NCI-H1092 (cell line): ENCODE measurements at places on chromosomes 11 and 22.

GRCh38 chr11:60378354-60378753 is at the start of gene MS4A7:
TSS of gene MS4A7 (plus strand) at chr11:60378532. CDS start at chr11:60383142, 4,610 bp downstream.
- DNase-seq = no peak

DNA sequence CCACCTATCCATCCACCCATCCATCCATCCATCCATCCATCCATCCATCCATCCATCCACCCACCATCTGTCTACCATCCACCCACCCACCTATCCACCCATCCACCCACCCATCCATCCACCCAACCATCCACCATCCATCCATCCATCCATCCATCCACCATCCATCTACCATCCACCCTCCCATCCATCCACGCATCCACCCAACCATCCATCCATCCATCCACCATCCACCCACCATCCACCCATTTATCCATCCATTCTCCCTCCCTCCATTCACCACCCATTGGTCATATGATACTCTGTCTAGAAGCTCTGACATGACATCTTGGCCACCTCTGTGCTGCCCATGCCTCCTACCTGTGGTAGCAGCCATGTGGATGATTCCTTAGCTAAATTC is 31.7 kb downstream of the MUC2 start:
- no peak for DNase-seq

- no peak for DNase-seq
Observed at GRCh38 chr11:47983464-47984397, 3.4 kb downstream of the PTPRJ start.

- no peak for DNase-seq
Observed at GRCh38 chr22:39717099-39717498, 146.5 kb downstream of the CACNA1I start.

DNA sequence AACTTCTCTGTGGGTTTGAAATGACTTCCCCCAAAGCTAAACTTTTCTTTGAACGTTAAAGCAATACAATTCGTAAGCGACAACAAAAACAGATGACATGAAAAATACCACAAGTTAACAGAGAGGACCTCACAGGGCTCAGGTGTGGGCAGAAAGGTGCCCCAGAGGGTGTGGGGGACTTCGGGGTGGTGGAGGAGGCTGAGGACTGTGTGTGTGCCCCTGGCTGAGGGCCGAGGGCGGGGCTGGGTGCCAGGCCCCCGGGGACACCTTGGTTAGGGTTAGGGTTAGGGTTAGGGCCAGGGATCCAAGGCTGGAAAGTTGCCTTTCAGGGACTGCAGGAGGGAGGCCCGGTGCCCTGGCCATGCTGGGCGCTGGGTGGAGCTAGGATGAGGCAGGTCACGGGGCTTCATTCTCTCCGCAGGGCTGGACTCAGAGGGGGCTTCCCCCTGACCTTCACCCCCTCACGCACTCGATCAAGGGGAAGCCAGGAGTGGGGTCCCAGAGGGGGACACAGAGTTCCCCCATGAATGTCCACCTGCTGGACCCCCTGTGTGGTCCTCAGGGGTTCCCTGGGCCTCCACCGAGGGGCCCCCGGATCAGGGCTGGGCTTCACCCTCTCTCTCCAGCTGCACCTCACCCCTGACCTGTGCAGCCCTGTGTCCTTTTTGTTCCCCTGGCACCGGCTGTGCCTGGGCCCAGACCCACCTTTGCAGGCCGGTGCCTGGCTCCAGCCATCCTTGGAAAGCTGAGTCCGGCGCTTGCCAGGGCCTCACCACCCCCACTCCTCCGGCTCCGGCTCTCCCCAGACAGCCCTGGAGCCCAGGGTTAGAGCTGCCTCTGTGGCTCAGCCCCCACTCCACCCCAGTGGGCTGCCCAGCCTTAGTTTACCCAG is 7.0 kb downstream of the TNNI2 start:
- no peak for DNase-seq

- DNase-seq = peak; percentile 66
Observed at GRCh38 chr11:119709638-119710346, 19.2 kb downstream of the NECTIN1 start.

DNA sequence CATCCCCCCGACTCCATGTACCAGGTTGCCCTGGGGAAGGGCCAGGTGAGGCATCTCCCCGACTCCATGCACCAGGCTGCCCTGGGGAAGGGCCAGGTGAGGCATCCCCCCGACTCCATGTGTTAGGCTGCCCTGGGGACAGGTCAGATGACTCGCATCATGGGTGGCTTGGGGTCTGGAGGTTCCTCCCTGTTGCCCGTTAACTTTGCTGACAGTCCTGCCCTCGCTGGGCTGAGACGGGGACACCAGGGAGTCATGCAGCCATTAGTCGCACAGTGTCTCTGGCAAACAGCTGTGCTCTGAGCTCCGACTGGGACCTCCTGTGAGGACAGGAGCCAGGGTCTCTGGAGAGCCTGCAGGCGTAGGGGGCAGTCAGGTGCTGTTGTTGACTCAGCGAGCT is 336.1 kb downstream of the TBC1D22A start:
- DNase-seq = no peak

GRCh38 chr22:29202212-29203192 is 3.2 kb upstream of the EMID1 start:
- peak; percentile 30 for DNase-seq

DNA sequence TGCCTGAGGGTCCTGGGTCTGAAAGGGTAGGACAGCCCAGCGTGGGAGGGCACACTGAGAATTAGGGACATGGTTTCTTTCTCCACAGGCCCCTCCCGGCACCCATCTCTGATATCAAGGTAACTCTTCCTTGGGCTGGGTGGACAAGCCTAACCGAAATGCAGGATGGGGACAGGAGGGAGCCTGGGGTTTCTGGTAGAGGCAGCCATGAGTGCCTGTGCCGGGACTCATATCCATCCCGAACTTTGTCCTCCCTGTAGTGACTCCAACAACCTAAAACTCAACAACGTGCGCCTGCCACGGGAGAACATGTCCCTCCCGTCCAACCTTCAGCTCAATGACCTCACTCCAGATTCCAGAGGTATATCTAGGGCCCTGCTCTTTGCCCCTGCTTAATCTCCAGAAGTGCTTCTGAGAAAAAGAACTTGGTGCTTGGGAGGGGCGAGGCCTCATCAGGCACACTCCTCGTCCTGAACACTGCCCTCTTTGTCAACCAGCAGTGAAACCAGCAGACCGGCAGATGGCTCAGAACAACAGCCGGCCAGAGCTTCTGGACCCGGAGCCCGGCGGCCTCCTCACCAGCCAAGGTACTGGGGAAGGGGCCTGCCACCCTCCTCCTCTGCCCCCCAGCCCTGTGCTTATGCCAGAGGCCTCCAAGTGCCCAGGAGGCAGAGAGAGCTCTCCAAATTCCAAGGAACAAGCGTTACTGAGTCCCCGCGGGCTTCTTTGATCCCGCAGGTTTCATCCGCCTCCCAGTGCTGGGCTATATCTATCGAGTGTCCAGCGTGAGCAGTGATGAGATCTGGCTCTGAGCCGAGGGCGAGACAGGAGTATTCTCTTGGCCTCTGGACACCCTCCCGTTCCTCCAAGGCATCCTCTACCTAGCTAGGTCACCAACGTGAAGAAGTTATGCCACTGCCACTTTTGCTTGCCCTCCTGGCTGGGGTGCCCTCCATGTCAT is 3.1 kb downstream of the TMEM25 start:
- DNase-seq = no peak

DNA sequence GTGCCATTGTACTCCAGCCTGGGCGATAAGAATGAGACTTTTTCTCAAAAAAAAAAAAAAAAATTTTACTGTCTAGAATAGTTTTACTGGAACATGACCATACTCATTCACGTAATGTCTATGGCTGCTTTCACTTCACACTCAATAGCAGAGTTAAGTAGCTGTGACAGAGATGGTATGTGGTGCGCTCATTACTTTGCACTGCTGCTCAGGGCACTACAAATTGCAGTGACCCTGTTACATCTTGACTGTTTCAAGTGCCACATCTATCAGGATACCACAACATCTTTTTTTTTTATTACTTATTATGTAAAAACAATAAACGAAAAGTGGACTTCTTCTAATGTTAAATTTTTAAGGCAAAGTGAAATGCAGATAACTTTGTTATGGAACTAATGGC is 110.3 kb downstream of the ARHGAP20 start:
- DNase-seq = no peak

- DNase-seq = no peak
Observed at GRCh38 chr11:58933661-58934060, 5.6 kb upstream of the GLYATL1 start.

- DNase-seq = no peak
Observed at GRCh38 chr11:128467610-128468041, 119.7 kb downstream of the ETS1 start.

- no peak for DNase-seq
Observed at GRCh38 chr11:69635195-69635594, 5.8 kb upstream of the CCND1 start.

- no peak for DNase-seq
Observed at GRCh38 chr22:46073683-46074504, 76.4 kb upstream of the PPARA start.

GRCh38 chr11:70399681-70400112 is 1.4 kb downstream of the CTTN start:
- DNase-seq = no peak

- no peak for DNase-seq
Observed at GRCh38 chr11:15817001-15817400, 539.3 kb downstream of the SOX6 start.

DNA sequence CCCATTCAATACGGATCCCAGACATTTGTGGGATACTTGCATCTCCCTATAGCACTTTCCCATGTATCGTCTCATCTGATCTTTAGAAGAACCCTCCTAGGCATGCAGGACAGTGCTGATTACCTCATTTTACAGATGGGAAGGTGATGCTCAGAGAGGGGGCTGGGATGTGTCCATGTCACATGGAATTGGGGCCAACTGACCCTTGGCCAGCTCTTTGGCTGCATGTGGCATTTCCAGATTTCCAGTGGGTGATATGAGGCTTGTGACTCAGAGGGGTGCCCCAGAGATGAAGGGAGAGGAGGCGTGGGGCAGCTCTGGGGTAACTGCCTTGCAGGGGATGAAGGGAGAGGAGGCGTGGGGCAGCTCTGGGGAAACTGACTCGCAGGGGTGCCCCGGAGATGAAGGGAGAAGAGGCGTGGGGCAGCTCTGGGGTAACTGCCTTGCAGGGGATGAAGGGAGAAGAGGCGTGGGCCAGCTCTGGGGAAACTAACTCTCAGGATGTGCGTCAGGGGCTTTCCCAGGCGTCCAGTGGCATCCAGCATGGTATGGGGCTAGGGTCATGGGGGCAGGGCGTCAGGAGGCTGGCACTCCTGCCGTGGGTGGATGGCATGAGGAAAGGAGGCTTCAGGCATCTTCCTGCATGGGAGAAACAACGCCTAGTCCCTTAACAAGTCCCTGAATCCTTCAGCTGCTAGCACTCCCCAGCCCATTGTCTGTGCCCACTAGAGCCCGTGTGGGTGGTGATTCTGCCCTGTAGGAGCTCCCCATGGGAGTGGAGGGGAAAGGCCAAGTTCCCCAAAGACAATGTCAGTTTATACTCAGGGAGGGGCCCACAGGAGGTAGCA is 11.9 kb upstream of the CERK start:
- DNase-seq = no peak

DNA sequence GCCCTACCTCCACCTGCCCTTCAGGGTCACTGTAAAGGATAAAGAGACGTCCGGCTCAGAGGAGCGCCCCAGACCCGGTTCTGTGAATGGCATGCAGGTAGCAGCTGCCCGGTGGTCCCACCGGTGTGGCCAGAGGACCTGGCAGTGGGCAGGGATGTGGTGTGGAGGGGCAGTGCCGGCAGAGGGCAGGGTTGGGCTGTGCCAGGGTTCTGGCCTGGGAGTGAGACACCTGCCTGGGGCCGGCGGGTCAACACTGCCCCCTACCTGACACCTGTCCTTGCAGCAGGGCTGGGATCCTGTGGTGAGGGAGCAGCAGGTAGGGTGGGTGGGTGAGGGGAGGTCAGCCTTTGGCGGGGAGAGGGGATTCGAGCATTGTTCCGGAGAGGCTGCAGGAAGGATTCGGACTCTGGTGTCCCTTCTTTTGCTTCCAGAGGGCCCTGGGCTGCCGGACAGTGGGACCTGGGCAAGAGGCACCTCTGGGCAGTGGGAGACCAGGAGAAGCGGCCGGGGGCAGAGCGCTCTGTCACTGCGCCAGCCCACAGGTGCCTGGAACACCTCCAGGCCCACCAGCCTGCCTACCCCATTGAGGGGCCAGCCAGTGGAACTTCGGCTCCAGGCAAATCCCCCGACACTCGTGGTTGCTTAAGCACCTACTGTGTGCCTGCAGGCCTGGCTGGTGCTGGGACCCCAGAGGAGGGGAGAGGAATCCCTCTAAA is 1.6 kb upstream of the PHLDA2 start:
- peak; percentile 63 for DNase-seq

DNA sequence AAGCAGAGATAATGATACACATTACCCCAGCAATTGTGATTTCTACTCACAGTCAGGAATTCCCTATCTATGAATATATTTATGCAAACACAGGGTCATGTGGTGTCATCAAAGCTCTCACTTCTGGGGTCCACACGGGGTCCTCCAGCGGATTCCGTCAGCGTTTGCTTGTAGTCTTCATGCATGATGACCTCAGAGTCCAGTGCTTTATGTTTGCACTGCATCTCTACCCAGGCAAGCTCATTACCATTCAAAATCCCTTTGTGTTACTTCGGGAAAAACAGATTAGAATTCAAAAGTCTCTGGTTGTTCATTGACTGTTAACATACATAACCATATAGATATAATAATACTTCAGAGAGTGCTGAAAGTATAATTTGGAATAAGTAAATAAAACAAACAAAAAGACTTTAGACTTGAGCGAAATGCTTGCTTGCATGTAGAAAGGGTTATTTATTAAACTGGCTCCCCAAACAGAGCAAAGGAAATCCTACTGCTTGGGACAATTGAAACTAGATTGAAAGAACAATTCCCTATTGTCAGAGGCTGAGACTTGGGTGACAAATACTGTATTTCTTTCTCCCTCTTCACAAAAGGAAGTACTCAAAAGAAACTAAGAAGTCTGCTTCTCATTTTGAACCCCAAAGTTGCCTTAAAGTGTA is 423.1 kb downstream of the ETS1 start:
- DNase-seq = no peak

DNA sequence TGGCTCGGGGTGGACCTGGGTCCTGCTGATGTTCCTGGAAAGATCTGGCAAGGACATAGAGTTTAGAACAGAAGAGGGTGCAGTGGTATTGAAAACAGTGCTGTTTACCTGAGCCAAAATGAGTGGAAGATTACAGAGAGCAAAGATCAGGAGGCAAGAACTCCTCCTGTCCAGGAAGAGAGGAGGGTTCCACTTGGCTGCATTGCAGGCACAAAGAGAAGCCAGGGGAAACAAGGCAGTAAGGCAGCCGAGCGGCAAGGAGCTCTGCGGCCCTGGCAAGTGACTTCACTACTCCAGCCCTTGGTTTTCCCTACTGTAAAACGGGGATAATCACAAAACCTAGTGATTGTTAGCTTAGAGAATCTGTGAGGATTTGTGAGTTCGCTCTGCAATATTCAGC is 3.7 kb upstream of the PACSIN2 start:
- DNase-seq = no peak

DNA sequence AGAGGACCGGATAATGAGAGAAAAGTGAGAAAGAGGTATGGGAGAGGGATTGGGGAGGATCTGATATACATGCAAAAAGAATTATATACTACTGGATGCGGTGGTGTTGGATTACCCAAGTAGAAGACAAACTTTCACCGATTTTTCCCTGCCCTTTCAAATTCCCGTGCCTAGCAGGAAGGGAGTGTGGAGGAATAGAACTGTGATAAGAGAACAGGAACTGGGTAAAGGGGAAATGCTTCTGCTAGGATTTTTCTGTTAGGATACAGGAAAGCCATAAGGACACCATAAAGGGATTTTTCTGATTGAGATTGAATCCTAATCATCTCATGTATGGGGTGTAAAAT is 480 bp upstream of the MTMR2 start:
- no peak for DNase-seq

GRCh38 chr11:34613015-34613414 is 7.9 kb upstream of the EHF start:
- DNase-seq = no peak
